ENCODE measurements at places on chromosomes 2 and 18. TPM values are rescaled to one million over a fixed set of nuclear protein-coding genes. Genes with fewer than 3 reads are reported as not detected.

DNA sequence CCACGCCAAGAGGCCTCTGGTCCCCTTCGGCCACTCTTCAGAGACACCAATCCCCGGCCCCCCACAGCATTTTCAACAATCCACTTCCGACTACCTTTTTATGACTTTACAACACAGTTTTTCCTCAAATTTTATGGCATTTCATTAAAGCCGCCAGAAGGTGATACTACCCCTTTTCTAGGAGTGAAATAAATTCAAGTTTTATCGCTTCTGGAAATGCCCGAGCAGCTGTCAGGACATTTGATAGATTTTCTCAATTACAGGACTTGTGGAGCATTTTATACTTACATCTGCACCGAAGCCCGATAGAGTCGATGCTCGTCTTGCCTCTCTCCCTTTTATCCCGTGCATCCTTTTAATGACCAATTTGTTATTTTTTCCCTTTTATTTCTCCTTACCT, 108.1 kb upstream of the CREB1 start:
- DNase-seq, result no peak

DNA sequence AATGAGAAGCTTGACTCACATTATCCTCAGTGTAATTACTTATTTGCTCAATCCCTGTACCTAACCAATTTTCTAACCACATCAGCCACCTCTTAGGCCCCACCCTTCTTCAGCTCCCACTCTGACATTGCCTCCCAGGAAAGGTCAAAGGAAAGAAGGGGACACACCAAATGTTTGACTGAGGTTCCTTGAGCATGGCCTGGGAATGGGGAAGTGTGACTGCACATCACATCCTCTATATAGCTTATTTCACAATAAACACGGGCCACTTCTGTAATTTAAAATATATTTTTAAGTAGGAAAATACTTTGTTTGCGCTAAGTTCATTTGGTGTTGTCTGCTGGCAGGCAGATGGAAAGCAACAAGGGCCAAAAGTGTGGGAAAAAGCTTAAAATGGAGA, 3.0 kb upstream of the FIGLA start:
- no peak for DNase-seq

DNA sequence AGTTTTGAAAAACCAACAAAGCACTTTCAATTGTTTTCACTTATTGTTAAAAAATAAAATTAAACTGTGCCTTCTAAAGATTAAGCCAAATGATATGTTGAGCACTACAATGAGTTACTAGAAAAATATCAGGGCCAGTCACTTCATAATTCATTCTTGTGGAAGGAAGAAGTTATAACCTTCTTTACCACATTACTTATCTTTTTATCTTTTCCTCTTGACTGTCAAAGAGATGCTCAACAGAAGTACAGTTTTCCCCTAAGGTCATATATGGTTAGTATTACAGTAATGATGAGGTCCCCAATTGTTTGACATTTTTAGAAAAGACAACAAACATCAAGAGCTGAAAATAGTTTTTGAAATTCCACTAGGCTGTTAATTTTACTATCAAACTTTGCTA, 9.4 kb downstream of the PELI1 start:
- DNase-seq, result no peak

DNA sequence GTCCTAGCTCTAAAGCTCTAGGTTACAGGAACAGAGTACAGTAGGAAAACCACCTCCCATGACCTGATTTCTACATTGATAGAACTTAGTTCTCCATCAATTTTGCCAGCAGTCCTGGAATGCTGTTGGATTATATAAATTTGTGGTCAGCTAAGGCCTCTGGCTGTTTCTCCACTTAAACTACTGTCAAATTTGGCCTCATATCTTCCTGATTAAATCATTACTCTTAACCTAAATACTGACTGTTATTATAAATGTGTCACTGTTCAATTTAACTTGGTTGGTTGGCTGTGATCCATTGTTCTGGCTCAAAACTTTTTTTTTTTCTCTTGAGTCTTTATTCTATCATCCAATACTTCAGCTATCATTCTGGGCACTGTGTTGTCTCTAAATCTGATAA, 71.2 kb downstream of the TGFA start:
- DNase-seq, result no peak

- DNase-seq, result peak; percentile 38
Measured at GRCh38 chr2:202278944-202279343, 13.4 kb downstream of the NOP58 start.

GRCh38 chr2:74836675-74837401, 2.9 kb downstream of the HK2 start:
- no peak for DNase-seq

DNA sequence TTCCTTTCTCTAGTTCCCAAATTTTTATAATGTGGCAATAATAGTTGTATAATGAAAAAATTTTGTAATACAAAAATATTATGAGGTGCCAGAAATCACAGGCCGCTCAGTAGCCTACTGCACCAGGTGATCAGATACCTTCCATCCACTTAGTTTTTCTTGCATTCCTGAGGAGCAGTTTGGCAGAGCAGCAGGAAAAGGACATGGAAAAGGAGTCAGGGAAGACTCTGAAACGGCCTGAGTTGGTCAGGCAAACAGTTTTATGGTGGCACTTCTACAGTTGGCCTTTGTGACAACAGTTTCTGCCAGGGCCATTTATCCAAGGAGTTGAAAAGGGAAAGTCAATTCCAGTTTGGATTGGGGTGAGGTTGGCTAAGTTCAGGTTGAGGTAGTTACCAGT, 165.4 kb upstream of the ALPP start:
- DNase-seq, result no peak

DNA sequence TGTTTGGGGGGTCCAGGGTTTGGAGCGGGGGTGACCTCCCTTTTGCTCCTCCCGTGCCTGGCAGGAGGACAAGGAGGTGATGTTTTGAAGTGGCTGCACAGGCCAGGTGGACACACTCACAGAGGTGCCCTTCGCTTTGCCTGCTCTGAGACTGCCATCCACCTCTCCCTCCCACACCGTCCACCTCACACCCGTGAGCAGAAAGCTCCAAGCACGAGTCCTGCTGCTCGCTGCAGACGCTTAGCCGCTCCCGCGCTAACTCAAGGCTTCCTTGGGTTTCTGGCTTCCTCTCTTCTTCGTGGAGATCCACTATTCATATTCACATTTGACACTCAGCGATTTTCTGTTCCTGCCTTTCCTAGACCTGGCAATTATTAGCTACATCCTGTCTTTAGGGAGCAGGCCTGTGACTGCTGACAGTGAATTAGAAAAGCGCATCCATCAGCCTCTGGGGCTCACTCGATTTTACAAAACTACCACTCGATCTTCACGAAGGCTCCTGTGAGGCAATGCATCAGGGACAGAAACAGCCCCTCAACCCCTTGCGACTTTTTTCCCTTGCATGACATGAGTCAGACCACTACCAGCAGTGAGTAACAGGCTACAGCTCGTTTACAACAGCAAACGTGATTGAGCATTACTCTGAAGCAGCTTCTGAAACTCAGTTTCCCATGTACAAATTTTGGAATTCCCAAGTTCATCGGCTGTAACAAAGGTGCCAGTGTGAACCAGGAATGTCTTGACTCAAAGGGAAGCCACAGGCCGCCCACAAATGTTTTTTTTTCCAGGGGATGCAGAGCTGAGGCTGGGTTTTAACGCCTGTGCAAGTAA, 238.7 kb upstream of the SOX11 start:
- no peak for DNase-seq

GRCh38 chr2:182355815-182356214, 71.0 kb downstream of the PDE1A start:
- DNase-seq, result no peak

- no peak for DNase-seq
Measured at GRCh38 chr2:187991389-187991788, 300.3 kb upstream of the GULP1 start.

DNA sequence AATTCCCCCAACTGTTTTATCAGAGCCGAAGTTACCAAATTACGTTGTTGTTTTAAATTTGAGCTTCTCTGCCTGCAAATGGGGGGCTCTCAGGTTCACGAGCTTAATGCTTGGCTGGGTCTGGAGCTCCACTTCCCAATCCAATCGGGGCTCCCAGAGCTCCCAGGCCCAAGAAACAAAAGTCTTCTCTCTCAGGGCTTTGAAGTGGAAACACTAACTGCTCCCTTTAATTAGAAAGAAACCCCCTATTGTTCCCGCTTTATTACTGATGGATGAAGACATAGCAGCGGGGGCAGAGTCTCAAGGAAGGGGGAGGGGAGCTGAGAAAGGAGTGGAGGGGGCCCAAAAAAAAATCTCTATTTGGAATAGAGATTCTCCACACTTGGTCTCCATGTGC, 15.6 kb upstream of the PKDCC start:
- DNase-seq, result no peak

Gene LYPD6B
- 0.91 TPM for total RNA-seq

Gene CFAP65
- 1.00 TPM for total RNA-seq
